ENCODE measurements at places on chromosomes 7 and 10. TPM values are rescaled to one million over a fixed set of nuclear protein-coding genes. Genes with fewer than 3 reads are reported as not detected.
A peak's percentile ranks its signal among the peaks of the same experiment; 100 is the strongest.

MRLN gene
- not detected for total RNA-seq

DKK1 gene
- not detected for total RNA-seq

CYP2C18 gene
- total RNA-seq, result not detected

AQP1 gene
- not detected for total RNA-seq

PIP gene
- not detected for total RNA-seq

DNA sequence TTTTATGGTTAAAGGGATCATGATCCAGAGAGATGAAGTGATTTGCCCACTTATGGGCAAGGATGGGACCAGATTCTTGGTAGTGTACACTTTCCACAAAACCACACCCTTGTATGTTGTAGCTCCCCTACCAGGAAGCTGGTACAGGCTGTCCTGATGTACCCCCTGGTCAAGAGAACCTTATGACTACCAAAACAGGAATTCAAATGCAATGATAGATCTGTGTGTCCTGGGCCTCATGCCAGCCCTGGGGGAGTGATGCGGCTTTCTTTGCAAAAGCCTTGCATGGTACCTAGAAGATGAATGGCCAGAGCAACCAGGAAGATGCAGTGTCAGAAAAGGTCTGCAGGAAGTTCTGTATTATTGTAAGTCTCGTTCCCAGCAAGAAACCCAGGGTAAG lies 94.9 kb upstream of the AGK start:
- DNase-seq, result no peak
- H3K4me3 ChIP-seq, result no peak overlapping the region
- H3K27me3 ChIP-seq, result peaks cover 2% of the 10 kb centered on the region
- H3K4me1 ChIP-seq, result no peaks in the 10 kb centered on the region
- no peak overlapping the region for H3K27ac ChIP-seq

- no peak overlapping the region for H3K27ac ChIP-seq
- no peaks in the 10 kb centered on the region for H3K36me3 ChIP-seq
- no peaks in the 10 kb centered on the region for H3K27me3 ChIP-seq
- H3K4me1 ChIP-seq, result no peaks in the 10 kb centered on the region
- DNase-seq, result no peak
Measured at GRCh38 chr7:81685270-81685868, 84.5 kb downstream of the HGF start.

GRCh38 chr7:7641129-7641663 lies 644 bp downstream of the UMAD1 start:
- peak overlapping the region; percentile 86 for H3K4me3 ChIP-seq
- peaks cover 39% of the 10 kb centered on the region for H3K36me3 ChIP-seq
- H3K27ac ChIP-seq, result peak overlapping the region; percentile 97
- peaks cover 33% of the 10 kb centered on the region for H3K4me1 ChIP-seq

- peaks cover 19% of the 10 kb centered on the region for H3K36me3 ChIP-seq
- H3K4me1 ChIP-seq, result peaks cover 21% of the 10 kb centered on the region
- peak overlapping the region; percentile 85 for H3K27ac ChIP-seq
- H3K27me3 ChIP-seq, result no peaks in the 10 kb centered on the region
Measured at GRCh38 chr10:21534604-21535493, 817 bp downstream of the MLLT10 start.

GRCh38 chr7:135930565-135931461 lies 46.3 kb downstream of the MTPN start:
- H3K27ac ChIP-seq, result no peak overlapping the region
- no peak for DNase-seq
- H3K27me3 ChIP-seq, result no peaks in the 10 kb centered on the region
- peaks cover 14% of the 10 kb centered on the region for H3K4me1 ChIP-seq
- no peak overlapping the region for H3K4me3 ChIP-seq
- peaks cover 32% of the 10 kb centered on the region for H3K36me3 ChIP-seq

DNA sequence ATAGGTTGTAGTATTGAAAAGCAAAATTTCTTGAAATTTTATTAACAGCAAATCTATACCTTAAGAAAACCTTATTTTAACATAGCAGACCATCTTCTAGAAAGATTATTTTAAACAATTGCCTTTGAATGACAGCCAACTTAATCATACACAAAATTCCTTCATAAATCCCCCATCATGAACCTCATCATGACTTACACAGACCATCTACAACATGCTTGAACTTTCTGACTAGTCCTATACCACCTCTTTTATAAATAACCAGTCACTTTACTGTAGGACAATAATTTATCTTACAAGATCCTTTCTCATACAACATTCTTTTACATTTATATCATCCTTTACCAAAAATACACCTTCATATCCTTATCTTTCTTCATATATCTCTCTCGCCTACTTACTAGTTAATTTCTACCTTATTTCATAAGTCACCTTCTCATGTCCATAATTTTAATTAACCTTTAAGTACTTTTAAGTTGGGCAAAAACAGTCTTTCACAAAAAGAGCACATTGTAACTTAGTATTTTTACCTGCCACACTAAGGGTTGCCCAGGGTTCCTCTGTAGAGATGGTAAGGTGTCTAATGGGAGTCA lies 16.6 kb upstream of the PTN start:
- H3K4me3 ChIP-seq, result no peak overlapping the region
- H3K27me3 ChIP-seq, result no peaks in the 10 kb centered on the region
- no peaks in the 10 kb centered on the region for H3K36me3 ChIP-seq
- H3K4me1 ChIP-seq, result no peaks in the 10 kb centered on the region
- no peak for DNase-seq

DNA sequence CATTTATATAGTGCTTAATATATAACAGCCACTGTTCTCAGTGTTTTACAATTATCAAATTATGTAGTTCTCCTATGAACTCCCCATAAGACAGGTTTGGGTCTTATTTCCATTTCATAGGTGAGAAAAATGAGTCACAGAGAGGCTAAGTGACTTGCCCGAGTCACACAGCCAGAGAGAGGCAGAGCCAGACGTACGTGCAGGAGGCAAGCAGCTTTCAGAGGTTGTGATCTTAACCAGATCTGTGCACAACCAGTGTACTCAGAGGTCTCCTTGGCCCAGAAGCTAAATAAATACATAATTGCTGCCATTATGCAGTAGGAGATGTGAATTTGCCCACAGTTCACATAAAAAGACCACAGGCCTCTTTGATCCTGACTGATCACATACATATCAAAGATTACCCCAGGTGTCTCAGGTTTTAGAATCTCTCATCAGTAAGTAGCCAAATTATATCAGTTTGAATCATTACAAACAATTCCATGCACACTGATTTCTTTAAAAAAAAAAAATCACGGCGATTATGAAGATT lies 304.7 kb upstream of the AOAH start:
- DNase-seq, result peak; percentile 23
- H3K4me1 ChIP-seq, result peaks cover 29% of the 10 kb centered on the region
- H3K4me3 ChIP-seq, result no peak overlapping the region
- H3K36me3 ChIP-seq, result peaks cover 24% of the 10 kb centered on the region
- H3K27me3 ChIP-seq, result no peaks in the 10 kb centered on the region

DNA sequence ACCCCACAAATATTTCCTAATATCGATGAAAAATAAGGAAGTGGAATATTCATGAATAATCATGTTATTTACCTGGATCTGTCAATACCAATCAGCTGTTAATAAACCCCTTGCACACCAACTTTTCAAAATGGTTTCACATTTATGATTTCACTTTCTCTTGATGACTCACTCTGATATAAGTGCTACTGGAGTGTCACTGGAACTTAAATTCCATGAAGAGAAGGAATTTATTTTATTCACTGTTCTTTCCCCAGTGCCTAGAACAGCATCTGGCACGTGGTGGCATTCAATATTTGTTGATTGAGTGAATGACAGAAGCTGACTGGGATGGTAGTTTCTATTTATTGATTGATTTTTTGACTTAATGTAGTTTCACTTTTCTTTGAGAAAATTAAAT lies 3.5 kb upstream of the ENO4 start:
- H3K4me3 ChIP-seq, result no peak overlapping the region
- no peak overlapping the region for H3K27ac ChIP-seq
- no peak for DNase-seq
- peaks cover 5% of the 10 kb centered on the region for H3K4me1 ChIP-seq

DNA sequence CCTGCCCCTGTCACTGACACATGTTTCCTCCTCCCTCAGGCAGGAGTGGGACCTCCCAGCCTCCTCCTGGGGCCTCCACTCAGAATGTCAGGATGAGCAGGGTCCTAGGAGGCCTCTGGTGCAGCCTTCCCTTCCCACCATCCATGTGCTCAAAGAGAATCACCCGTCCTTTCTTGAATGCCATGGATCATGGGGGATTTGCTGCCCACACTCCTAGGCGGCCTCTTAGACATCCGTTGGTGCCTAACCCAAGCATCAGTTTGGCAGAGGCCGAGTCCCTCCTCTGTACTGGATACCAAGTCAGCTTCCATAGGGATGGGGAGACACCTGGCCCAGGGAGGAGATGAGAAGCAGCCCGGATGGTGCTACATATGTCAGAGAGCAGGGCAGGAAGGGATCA lies 7.0 kb downstream of the NOS3 start:
- peaks cover 37% of the 10 kb centered on the region for H3K4me1 ChIP-seq
- H3K27me3 ChIP-seq, result peaks cover 4% of the 10 kb centered on the region
- no peaks in the 10 kb centered on the region for H3K36me3 ChIP-seq
- H3K4me3 ChIP-seq, result no peak overlapping the region

GRCh38 chr7:40969641-40970040 lies 733.2 kb downstream of the INHBA start:
- no peaks in the 10 kb centered on the region for H3K27me3 ChIP-seq

DNA sequence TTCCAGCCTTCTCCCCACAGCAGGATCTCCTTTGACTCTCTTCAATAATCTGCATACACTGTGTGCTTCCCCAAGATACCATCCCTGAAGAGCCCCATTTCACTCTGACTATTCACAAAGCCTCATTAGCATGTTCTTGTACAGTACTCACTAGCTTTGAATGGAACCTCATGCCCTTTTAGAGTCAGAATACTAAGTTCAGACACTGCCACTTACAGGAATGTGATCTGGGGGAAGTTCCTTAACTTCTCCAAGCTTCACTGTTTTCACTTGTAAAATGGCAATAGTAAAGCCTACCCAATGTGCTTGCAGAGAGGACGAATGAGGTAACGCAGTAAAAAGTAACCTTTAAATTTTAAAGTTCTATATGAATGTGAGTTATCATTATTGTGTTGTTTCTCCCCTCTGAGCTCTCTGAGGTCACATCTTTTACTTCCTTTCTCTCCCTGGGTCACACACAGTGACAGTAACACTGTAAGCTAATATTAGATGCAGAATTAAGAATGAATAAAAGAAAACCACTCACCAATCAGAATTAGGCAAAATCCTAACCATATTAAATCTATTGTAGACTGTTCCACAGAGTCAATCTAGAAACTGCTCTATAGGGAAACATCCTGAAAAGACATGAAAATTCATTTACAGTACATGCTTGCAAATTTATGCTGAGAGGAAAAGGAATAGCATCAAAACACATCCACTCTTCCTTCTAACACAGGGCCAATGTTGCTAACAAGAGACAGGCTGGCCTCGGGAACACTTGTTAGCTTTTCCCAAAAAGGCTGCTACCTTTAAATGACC lies 64.2 kb upstream of the IL6 start:
- peaks cover 7% of the 10 kb centered on the region for H3K36me3 ChIP-seq
- H3K27ac ChIP-seq, result no peak overlapping the region
- no peak for DNase-seq
- peaks cover 38% of the 10 kb centered on the region for H3K27me3 ChIP-seq
- H3K4me1 ChIP-seq, result peaks cover 42% of the 10 kb centered on the region
- no peak overlapping the region for H3K4me3 ChIP-seq

DNA sequence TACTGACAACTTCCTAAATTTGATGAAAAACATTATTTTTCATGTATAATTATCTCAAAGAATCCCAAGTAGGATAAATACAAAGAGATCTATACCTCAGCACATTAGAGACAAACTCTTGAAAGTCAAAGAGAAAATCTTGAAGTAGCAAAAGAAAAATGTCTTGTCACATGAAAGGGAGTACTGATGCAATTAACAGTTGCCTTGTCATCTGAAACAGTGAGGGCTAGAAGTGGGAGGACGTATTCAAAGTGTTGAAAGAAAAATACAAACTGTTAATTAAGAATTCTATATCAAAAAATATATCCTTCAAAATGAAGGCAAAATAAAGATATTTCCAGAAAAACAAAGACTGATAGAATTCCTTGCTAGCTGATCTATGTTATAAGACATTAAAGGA lies 35.5 kb upstream of the ARHGAP22 start:
- no peak overlapping the region for H3K4me3 ChIP-seq
- H3K27me3 ChIP-seq, result peaks cover 40% of the 10 kb centered on the region
- DNase-seq, result no peak
- no peaks in the 10 kb centered on the region for H3K36me3 ChIP-seq
- no peak overlapping the region for H3K27ac ChIP-seq

- no peaks in the 10 kb centered on the region for H3K36me3 ChIP-seq
- DNase-seq, result no peak
- no peaks in the 10 kb centered on the region for H3K27me3 ChIP-seq
- peaks cover 2% of the 10 kb centered on the region for H3K4me1 ChIP-seq
- no peak overlapping the region for H3K27ac ChIP-seq
- H3K4me3 ChIP-seq, result no peak overlapping the region
Measured at GRCh38 chr10:79055892-79056291, 12.9 kb upstream of the ZMIZ1 start.

DNA sequence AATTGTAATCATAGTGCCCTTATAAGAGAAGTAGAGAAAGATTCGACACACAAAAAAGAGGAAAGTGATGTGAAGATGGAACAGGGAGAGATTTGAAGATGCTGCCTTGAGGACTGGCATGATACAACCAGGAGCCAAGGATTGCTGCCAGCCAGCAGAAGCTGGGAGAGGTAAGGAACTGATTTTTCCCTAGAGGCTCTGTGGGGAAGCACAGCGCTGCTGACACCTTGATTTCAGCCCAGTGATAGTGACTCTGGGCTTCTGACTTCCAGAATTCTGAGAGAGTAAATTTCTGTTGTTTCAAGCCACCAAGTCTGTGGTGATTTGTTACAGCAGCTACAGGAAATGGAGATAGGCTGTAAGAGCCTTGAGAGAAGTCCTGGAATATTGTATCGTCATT lies 98.2 kb downstream of the RAB11FIP2 start:
- H3K4me1 ChIP-seq, result no peaks in the 10 kb centered on the region
- H3K4me3 ChIP-seq, result no peak overlapping the region
- no peak overlapping the region for H3K27ac ChIP-seq
- no peak for DNase-seq
- peaks cover 3% of the 10 kb centered on the region for H3K27me3 ChIP-seq

DNA sequence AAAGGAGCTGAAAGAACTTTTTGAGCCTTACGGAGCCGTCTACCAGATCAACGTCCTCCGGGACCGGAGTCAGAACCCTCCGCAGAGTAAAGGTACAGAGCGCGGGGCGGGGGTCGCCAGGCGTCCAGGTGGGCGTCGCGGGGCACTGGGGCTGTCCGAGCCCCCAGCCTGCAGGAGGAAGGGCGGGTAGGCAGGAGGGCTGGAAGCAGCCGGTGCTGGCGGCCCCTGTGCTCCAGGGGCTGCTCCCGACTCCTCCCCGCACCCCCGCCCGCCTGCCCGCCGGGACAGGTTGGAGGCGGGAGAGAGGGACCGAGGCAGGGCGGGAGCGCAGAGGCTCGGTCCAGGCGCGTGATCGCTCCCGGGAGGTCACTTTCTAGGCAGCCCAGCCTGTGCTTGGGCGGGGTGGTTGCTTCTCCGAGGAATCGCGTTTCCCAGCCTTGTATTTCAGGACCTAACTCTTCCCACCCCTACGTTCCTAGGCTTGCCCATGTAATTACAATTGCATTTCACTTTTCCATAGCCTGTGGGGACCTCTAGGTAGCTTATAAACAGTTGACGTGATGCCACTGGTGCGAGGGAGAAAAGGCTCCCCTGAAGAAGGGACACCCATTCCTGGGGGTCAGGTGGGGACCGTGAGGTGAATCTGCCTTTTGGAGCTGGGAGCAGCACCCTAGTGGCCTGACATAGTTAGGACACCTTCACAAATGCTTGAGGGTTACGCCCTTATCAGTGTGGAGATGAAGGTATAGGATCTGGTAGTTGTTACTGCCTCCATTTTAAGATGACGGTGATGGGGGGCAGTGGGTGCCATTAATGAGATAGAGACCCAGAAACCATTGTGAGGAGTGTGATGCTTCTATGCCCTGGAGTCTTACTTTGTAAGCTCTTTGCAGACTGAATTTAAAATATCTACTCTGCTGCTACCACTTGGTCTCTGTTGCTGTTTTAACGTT lies 148.2 kb downstream of the CELF2 start:
- H3K27ac ChIP-seq, result peak overlapping the region; percentile 96
- no peak overlapping the region for H3K4me3 ChIP-seq
- peaks cover 24% of the 10 kb centered on the region for H3K36me3 ChIP-seq
- no peaks in the 10 kb centered on the region for H3K27me3 ChIP-seq
- peaks cover 32% of the 10 kb centered on the region for H3K4me1 ChIP-seq
